ENCODE measurements at places on chromosomes 6 and 20. TPM values are rescaled to one million over a fixed set of nuclear protein-coding genes. Genes with fewer than 3 reads are reported as not detected.
A peak's percentile ranks its signal among the peaks of the same experiment; 100 is the strongest.

GRCh38 chr6:125285936-125286335, 15.8 kb downstream of the HDDC2 start:
- peaks cover 33% of the 10 kb centered on the region for H3K36me3 ChIP-seq
- H3K4me1 ChIP-seq, result no peaks in the 10 kb centered on the region
- no peak for DNase-seq
- no peaks in the 10 kb centered on the region for H3K27me3 ChIP-seq
- no peak overlapping the region for H3K4me3 ChIP-seq

GRCh38 chr20:33832103-33832804, 21.1 kb downstream of the CHMP4B start:
- no peak for DNase-seq
- H3K4me3 ChIP-seq, result no peak overlapping the region
- H3K36me3 ChIP-seq, result no peaks in the 10 kb centered on the region
- H3K27ac ChIP-seq, result no peak overlapping the region
- no peaks in the 10 kb centered on the region for H3K27me3 ChIP-seq

DNA sequence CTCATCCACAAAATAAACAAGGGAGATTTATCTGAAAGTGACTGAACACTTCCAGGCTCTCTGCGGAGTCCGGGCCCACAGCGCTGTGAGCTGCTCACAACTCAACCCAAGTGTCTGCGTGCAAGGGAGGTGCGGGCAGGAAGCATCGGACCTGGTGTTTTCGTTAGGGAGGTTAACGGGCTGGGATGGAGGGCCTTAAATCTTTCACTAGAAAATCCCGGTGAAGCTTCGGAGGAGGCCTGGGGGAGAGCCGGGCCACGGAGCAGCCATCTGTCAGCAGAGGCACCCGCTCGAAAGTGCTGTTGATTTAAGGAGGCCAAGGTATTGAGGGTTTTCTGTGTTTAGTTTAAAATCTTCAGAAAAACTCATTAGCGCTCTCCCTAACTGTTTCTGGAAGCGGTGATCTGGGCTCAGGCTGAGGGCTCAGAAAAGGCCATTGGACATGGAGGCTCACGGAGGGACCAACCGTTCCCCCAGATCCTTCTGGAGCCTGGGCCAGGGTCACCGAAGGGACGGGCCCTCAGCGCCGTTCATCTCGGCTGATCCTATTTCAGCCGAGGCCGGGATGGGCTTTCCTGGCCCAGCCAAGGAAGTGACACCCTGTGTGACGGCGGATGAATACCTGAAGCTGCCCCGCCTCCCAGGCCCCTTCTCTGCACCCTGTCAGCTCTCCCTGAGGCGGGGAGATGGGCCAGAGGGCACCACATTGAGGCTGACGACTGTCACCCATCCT, 20.7 kb downstream of the GATA5 start:
- H3K27me3 ChIP-seq, result 0 out of 2 replicates have a peak, but pooled peaks cover 4% of the 10 kb centered on the region
- no peak overlapping the region for H3K4me3 ChIP-seq
- no peaks in the 10 kb centered on the region for H3K36me3 ChIP-seq
- no peak for DNase-seq

GRCh38 chr20:2816030-2816582, at the start of gene TMEM239:
TSS of gene TMEM239 (plus strand) at chr20:2816364. CDS start at chr20:2816555, 191 bp downstream.
- H3K27me3 ChIP-seq, result no peaks in the 10 kb centered on the region
- DNase-seq, result no peak
- H3K4me1 ChIP-seq, result peaks cover 16% of the 10 kb centered on the region
- H3K36me3 ChIP-seq, result no peaks in the 10 kb centered on the region
- H3K4me3 ChIP-seq, result no peak within 1 kb of the TSS

GRCh38 chr20:45337367-45338120, 10.7 kb downstream of the SDC4 start:
- peak overlapping the region; percentile 2 for H3K4me3 ChIP-seq
- H3K27me3 ChIP-seq, result no peaks in the 10 kb centered on the region
- DNase-seq, result no peak
- H3K4me1 ChIP-seq, result peaks cover 73% of the 10 kb centered on the region
- peak overlapping the region; percentile 84 for H3K27ac ChIP-seq
- peaks cover 31% of the 10 kb centered on the region for H3K36me3 ChIP-seq

DNA sequence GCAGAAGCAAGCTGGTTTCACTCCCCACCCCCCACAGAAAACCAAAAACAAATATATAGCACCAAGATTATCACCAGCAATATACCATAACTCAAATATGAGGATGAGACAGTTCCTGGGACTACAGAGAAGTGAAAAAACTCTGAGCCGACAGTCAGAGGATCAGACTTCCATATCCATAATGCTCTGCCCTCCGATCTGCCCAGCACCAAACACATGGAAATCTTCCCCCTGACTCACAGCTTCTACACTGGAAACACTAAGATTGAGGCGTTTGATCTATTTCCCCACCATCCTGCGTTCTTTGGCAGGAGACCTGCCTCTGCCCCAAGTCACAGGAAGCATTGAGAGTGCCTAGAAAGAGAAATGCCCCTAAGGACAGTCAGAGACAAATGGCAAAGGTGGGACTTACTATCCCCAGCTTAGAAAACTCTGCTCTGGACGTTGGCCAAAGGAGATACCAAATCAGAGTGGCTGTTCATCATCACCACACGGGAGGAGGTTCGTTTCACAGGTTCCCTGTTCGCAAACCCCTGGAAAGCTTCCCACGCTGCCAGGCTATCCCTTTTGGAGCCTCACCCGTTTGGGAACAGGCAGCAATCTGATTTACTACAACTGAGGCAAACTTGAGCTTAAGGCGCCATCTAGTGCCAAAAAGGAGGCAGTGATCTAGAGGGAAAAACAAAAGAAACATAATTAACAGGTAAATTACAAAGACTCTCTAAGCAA, 48.7 kb upstream of the SRSF6 start:
- H3K4me1 ChIP-seq, result 0 out of 2 replicates have a peak, but pooled peaks cover 3% of the 10 kb centered on the region
- peak; percentile 51 for DNase-seq
- no peak overlapping the region for H3K27ac ChIP-seq
- H3K36me3 ChIP-seq, result no peaks in the 10 kb centered on the region
- no peak overlapping the region for H3K4me3 ChIP-seq

The C4A gene
- 5.1 TPM for total RNA-seq

The PLAGL1 gene
- total RNA-seq, result 35.6 TPM

The ENTPD6 gene
- 89.2 TPM for total RNA-seq
